ENCODE measurements at places on chromosomes 16 and 17.

- peak; percentile 82 for DNase-seq
Observed at GRCh38 chr16:12675852-12676251, 127.8 kb downstream of the CPPED1 start.

DNA sequence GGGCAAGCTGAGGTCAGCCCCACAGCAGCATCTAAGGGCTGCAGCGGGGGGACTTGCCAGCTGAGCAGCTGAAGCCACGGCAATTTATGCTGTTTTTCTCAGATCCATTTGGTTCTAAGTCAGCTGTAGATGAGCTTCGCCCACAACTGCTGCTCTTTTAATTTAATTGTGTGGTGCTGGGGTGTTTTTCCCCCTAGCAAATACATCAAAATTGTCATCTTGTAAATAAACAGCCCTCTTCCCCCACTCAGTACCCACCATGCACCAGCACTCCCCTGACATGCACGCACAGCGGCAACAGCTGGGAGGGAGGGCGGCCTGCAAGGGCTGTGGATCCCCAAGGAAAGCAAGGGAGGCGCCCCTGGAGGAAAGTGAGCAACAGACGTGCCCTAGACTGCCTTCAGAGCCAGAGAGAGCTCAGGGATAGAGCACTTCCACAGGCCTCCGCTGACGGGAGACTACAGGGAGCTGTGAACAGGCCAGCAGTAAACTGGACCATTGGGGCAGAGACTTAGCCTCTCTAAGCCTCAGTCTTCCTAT, 149.5 kb downstream of the TMEM132E start:
- DNase-seq = no peak

GRCh38 chr16:83187405-83187804, 560.6 kb downstream of the CDH13 start:
- DNase-seq = peak; percentile 55

- DNase-seq = peak; percentile 76
Observed at GRCh38 chr16:30142672-30143346, 19.8 kb upstream of the MAPK3 start.

GRCh38 chr17:76735006-76735405, 2.1 kb downstream of the SRSF2 start:
- peak; percentile 51 for DNase-seq

DNA sequence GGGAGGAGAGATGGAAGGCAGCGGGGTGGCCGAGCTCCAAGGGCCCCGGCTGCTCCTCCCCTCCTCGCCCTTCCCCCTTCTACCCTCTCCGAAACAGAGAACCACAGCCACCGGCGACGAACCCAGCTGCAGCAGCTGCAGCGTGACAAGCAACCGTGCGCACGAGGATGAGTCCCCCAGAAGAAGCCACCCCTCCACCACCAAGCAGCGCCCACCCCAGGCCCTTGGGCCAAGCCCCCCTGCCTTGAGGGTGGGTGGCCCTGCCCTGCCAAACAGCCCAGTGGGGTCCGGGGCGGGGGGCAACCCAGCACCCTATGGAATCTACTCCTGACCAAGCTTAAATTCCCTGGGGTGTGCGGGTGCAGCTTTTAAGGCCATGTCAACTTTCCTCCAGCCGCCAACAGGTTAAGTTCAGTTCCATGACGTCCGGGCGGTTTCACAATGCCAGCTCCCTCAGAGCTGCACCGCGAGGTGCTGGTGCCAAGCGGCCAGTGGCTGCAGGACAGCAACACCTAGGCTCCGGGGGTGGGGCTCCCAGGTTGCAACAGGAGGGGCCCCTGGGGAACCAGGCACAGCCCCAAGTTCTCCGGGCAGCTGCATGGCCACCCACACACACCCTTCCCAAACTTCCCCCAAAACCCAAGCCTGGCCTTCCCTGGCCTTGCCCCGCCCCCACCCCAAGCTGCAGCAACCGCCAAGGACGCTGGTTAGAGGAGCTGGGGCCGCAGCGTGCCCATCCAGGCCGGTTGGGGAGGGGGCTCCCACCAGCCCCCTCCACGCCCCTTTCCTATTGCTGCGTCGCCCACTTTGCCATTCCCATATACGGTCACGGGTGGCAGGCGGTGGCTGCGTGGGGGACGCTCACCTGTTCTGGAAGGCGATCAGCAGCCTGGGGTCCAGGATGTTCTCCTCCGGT, 2.0 kb downstream of the CBX4 start:
- peak; percentile 67 for DNase-seq

DNA sequence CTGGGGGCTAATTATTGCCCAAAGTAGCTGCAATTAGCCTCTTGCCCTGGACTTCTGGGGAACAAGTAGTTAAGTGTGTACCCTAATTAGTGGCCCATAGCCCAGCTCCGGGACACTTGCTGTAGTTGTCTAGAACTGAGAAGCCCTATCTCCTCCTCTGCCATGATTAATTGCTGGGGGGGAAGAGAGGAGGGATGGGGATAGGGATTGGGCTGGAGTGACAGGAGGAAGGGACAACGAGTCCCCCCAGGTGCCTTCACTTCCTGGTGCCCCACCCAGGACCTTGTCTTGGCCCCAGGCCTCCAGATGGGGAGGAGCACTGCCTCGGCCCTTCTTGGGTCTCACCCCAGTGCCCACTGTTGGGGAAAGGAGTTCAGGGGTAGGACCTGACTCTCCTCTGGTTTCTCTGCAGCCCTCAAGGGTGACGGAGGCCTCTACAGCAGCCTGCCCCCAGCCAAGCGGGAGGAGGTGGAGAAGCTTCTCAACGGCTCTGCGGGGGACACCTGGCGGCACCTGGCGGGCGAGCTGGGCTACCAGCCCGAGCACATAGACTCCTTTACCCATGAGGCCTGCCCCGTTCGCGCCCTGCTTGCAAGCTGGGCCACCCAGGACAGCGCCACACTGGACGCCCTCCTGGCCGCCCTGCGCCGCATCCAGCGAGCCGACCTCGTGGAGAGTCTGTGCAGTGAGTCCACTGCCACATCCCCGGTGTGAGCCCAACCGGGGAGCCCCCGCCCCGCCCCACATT, 17.4 kb downstream of the NGFR start:
- DNase-seq = no peak

- DNase-seq = no peak
Observed at GRCh38 chr17:67316781-67317180, 49.6 kb downstream of the PSMD12 start.

DNA sequence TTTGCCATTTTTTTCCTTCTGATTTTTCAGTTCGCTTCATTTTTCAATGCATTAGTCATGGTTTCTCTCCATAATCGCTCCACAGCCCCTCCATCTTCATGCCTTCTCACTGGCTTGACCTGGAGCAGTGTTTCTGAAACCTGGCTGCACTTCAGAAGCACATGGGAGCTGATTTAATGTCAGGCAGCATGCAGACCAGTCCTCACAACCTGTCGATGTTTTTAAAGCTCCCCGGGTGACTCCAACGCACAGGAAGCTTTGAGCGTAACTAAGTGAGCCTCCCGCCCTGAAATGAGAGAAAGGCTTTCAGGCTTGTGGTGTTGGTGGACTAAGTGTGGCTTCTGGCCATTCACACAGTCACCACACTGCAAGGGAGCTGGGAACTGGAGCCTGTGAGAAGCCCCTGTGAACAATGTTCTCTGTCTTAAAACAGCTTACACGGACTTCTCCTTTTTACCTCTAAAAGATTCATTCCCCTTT, 16.8 kb upstream of the DRG2 start:
- DNase-seq = no peak

DNA sequence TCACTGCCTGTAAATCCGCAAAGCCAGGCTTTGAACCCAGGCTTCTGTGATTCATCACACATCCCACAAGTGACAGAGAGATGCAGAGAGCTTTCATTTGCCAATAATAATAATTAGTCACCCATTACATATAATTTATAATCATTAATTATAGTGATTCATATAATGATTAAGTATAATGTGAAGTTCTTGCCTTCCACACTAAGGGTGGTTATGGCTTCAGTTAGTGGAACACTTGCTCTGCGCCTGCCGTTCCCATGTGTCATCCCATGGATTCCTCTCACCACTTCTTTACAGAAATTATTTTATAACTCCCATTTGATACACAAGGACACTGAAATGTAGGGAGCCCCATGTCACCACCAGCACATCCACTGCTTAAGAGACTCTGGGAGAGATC, 39.8 kb upstream of the XYLT1 start:
- no peak for DNase-seq

DNA sequence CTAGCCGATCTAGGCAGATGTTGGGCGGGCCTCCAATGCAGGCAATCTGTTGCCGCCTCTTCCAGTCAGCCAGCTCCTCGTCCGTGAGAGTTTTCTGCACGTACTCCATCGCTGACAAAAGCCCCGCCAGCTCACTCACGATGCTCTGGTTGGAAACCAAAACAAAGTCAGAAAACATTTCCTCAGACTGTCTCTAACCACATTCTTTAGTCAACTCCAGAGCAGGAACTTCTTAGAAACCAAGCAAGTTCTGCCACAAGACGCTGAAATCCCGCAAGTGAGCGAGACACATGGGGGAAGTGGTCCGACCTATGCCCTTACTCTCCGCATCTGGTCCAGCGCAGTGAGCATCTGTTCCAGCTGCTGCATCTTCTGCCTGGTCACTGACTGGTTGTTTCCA, 49.1 kb downstream of the STAT5A start:
- DNase-seq = peak; percentile 83

GRCh38 chr17:17523001-17523730, 27.0 kb upstream of the RASD1 start:
- no peak for DNase-seq

DNA sequence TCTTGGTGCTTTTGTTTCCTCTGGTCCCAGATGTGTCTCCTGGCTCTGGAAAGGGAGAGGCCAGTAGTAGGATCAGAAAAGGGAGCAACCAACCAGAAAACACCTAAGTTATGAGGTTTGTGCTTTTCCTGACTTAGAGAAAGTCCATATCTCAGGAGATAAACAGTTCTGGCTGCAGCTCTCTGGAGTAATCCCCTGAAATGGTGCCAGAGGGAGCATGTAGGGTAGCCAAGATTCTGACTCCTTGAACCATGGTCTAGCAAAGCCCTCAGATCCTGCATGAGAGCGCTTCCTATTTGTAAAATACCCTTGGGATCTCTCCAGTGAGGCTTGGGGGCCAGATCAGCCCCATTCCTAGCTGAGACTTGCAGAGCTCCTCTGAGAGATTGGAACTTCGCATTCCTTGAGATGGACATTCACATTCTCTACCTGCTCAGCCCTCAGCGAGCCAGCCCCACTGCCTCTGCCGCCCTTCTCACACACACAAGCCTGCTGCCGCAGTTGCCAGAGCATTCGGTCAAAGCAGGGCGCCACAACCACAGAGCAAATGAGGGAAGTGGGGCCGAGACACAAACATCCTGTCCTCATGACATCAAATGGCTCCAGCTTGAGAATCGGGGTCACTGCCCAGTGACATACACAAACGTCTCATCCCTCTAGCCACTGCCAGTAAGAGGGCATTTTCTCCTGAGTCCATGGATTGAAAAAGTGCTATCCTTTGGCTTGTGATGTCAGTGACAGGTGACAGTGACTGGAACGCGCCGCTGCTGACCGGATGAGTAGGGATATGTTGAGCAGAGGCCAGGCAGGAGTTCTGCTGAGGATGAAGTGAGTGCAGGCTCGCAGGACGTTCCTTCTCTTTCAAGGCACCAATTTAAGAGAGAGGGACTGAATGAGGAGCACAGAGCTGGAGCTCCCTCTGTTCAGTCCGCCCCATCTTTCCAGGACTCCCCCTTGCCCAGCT, 5.0 kb downstream of the ABHD15 start:
- peak; percentile 63 for DNase-seq

DNA sequence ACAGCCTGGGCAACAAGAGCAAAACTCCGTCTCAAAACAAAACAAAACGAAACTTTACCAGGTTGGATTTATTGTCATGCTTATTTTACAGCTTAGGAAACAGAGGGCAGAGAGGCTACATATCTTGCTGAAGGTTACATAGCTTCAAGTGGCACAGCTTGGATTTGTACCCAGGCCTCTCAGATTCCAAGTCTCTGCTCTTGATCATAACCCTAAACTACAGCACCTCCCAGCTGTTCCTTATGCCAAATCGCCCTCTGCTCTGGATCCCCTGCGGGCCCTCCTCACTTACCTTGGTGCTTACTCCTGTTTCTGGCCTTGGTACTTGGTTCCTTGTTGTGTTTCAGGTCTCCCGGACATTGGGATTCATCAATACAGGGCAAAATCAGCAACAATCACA, 11.7 kb upstream of the CUEDC1 start:
- no peak for DNase-seq

DNA sequence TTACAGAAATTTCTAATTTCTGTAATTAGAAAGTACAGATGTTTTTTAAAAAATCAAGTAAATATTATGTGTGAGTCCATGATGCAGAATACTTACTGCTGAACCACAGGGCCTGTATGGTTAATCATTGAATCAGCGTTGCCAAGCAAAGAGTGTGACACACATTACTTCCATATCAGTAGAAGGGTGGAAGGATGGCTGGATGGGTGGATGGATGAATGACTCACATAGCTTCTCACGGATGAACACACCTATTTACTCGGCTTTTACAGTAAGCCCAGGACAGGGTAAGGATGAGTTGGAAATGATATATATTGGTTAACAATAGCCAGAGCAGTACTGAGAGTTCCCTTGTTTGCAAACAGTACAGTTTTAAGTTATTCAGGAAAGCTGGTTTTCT, 495.9 kb upstream of the RBFOX1 start:
- DNase-seq = no peak

DNA sequence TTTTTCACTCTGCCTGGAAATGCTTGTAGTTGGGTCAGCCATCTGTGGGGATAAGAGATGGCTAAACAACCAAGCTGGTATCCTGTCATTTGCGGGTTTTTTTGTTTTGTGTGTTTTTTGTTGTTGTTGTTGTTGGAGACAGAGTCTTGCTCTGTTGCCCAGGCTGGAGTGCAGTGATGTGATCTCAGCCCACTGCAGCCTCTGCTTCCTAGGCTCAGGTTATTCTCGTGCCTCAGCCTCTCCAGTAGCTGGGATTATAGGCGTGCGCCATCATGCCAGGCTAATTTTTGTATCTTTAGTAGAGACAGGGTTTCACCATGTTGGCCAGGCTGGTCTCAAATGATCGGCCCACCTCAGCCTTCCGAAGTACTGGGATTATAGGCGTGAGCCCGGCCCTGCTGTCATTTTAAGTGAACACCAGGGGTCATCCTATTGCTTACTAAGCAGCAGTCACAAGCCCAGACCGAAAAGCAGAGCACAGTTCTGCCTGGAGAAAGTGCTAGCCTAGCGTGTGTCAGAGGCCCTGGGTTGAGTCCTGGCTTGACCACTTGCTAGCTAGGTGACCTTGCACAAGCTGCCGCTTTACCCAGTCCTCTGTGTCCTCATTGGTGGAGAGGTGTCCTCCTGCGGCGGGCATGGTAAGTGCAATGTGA, 4.6 kb downstream of the SMCR8 start:
- DNase-seq = peak; percentile 53
